ENCODE measurements at places on chromosomes 7 and 10.

GRCh38 chr7:5397736-5398135 is 25.9 kb downstream of the TNRC18 start:
- no peak for DNase-seq

- DNase-seq, result no peak
Observed at GRCh38 chr10:86316990-86317389, 49.6 kb downstream of the GRID1 start.

- peak; percentile 91 for DNase-seq
Observed at GRCh38 chr7:150778738-150779301, 21.3 kb downstream of the TMEM176B start.

GRCh38 chr10:114172216-114172615 is 1.8 kb downstream of the CCDC186 start:
- DNase-seq, result no peak

- DNase-seq, result no peak
Observed at GRCh38 chr7:7931626-7932025, 37.0 kb upstream of the GLCCI1 start.

- no peak for DNase-seq
Observed at GRCh38 chr7:19392246-19392645, 247.0 kb upstream of the FERD3L start.

- DNase-seq, result no peak
Observed at GRCh38 chr7:106045139-106045538, 67.0 kb downstream of the SYPL1 start.

DNA sequence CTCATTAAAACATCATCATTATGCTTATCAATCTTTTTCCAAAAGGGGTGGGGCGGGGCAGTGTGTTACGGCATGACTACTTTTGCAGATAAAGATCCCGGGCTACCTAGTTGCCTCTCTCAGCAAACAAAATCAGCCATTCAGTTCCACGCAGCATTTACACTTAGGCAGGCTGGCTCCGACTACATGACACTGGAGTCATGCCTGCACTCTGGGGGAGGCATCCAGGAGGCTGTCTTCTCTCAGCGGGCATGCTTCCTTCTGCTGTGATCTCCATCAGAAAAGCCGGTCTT is 193.9 kb upstream of the TCF7L2 start:
- no peak for DNase-seq

GRCh38 chr7:73622909-73623797 is 1.2 kb downstream of the MLXIPL start:
- no peak for DNase-seq

DNA sequence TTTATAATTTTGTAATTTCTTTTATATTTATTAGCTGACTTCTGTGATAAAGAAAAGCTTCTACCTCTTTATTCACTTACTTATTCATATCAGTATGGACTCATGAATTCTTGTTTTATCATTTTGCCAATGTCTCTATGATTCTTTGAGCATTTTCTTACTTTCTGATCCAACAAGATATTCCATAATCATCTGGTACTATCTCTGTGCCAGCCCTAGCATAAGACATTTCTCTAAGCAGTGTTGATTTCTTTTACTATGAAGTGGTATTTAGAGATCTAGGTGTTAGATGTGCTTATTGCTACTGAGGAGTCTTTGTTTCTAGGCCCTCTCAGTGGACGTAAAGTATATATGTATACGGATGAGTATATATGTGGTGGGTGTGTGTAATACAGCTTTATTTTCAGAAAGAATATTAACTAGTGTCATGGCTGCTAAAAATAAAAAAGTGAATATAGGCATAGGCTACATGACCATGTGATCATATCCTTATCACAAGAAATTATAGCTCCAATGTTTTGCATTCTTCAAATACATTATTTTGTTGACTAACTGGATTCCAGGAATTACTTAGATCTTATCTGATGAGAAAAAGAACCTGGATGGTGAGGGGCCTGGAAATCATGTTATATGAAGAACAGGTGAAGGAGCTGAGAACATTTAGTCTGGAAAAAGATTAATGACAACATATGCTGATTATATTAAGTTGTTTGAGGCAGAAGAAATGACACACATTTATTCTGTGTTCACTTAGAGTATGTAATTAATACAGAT is 13.1 kb downstream of the PHTF2 start:
- DNase-seq, result no peak

- no peak for DNase-seq
Observed at GRCh38 chr10:46549171-46550075, 7.0 kb downstream of the GPRIN2 start.

DNA sequence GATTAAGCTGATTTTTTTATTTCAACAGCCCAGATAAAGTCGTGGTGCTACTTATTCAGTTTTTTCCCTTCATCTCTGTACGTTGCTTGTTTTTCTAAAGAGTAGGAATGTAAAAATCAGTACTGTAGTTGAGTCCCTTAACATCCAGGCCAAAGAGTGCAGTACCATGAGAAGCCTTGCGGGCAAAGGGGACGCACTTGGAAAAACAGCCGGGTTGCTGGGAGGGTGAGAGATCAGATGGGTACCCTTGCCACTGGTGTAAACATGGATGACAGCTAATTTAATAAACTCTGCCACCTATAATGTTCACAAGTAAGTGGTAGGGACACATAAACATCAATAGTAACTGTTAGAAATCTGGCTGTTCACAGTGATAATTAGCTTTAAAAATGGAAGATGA is 175.9 kb downstream of the POU6F2 start:
- no peak for DNase-seq

DNA sequence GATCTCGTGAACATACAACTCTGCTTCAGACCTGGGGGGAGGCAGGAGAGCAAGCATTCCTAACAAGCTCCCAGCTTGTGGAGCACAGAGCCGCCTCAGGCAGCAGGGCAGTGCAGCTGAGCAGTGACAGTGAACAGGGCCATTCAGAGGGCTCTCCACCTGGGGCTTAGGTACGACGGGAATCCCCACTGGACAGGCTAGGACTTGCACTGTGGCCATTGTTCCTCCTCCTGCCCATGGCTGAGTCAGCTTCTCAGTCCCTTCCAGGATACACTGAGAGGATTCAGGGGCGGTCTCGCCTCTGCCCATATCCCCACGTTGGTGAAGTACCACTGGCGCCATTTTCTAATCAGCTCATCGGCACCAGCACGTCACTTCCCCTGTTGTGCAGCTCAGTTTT is 71.1 kb downstream of the FIGNL1 start:
- no peak for DNase-seq

DNA sequence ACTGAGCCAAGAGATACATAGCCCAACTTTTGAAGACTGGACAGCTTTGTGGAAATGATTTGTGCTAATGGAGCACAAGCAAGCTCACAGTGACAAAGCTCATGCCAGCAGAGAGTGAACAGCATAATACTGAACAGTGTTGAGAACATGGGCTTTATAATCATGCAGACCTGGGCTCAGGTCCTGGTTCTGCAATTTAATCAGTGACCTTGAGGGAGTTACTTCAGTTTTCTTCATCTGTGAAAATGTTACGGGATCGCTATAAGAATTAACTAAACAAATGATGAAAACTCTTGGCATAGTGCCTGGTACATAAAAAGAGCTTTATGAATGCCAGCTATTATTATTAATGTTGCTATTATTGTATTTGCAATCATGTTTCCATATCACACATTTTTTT is 690.5 kb upstream of the LRRN3 start:
- DNase-seq, result no peak

DNA sequence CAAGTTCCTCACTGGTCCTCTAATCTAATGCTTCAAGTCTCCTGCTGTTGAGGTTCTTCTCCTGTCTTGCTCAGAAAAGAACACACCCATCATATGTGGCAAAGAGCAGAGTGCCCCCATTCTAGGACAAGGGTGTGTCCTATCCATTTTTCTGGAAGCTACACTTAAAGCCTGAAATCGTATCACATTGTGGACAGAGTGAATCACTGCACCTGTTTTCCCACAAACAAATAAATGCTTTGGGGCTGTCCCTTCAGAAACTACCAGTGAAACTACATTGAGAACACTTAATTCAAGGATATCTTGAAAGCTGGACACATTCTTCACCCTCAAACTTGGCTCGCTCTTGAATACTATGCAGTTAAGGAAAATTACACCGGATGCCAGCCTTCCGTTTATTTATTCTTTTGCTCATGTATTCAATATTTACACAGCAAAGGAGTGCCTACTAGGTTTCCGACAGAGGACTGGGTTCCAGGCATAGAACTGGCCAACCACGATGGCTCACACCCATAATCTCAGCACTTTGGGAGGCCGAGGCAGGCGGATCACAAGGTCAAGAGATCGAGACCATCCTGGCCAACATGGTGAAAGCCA is 473.0 kb downstream of the GALNT17 start:
- DNase-seq, result no peak

DNA sequence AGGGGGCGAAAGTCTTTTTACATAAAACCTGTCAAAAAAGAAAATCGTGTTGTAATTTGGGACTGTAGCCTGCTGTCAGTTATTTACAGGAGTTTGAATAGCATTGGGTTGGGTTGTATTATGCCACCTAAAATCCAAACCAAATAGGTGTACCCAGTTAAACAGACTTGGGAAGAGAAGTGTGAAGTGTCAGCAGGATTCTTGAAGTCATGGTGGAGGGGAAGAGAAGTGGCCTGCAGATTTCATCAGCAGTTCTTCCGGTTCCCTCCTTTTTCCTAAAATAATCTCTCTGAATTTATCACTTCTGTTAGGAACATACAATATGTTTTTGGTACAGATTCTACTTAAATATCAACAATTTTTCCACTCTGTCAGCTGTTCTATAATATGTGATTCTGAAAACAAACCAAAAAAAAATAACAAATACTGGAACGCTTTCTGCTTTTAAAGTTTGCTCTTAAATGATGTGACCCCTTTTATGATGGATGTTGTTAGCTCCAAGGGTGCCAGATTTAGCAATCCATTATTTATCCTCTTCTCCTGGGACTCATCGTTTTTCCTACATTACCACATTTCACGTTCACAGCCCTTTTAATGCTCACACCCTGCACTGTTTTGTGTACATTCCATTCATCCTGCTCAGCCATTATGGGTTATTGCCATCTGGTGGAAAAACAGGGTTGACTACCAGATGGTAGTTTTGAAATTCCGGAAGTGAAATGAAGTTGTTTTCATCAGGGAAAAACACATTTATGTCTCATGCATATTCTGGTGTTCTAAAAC is 18.7 kb upstream of the ARHGAP12 start:
- DNase-seq, result no peak

DNA sequence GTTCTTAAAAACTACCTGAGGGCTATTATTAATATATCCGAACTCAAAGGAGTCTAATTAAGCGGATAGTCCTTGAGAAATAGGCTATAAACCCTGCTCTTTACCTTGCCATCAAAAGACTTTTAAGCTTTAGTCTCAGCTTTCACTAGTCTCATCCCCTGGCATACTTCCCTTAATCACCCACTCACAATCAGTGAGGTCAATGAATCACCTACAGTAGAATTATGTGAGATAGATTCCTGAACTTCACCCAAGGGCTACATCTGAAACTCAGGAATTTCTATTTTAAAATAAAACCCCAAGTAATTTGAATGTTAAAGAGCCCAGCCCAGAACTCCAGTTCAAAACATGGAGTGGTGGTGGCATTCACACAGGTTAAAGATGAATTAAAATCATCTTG is 108.7 kb downstream of the ETV1 start:
- no peak for DNase-seq

DNA sequence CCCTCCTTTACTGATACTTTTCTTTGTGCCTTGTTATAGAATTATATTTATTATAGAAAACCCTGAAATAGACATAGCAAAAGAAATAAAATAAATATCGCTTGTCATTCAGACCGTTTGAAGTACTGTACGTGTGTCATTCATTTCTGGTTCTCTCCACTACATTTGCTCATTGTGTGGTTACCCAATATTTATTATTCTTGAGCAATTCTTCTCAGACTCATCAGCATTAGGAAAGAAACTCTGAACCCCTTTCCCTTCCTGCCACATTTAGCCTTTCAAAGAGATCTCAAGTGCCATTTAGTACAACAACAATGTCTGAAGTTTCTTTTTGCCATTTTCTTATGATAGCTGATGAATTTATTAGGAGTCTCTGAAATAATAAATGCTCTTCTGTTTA is 154.1 kb downstream of the KIAA1217 start:
- DNase-seq, result no peak

DNA sequence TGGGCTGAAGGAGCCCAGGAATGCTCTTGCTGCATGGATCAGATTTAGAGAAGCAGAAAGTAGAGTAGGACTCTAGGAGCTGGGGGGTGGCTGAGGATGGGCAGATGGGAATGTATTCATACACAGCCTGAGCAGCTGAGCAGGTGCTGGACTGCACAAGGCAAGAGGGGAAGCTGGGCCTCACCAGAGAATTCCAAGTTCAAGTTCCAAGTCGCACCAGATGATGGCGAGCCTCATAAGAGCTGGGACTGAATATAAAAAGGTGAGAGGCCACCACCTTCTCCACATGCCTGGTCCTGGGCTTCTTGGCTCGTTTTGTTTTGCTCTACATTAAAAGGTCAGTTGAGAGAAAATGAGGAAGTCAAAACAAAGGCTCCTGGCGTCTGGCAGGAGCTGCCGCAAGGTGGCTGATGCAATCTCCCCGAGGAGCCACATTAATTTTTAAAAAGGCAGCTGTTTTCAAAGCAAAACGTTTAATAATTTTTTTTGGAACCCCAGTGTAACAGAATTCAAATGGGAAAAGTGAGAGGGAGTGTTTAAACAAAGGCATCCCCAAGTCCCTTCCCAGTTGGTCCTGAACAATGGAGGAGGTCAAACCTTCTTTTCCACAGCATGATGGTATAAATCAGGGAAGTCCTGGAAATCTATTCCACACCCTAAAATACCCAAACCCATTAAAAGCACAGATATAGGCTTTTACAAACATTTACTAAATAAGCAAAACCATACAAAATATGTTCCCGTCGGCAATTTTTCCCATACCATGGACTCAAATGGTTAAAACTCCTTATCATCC is 9.5 kb downstream of the CYREN start:
- DNase-seq, result no peak

DNA sequence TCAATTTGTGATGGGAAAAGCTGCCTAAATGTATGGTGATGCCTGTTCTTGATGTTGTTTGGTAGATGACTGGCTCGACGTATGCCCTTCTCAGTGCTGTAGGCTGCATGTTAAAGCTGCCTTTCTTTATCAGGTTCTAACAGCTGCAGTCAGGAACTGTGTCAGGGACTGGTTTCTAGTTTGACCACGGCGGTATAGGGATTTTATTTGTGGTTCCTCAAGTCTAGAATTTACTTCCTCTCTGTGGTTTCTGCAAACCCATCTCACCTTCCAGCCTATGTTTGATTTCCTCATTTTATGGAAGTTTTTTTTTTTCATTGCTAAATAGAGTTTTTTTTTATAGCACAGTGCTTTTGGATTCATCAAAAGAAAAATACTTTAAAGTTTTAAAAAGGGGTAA is 26.5 kb downstream of the LMTK2 start:
- peak; percentile 75 for DNase-seq

DNA sequence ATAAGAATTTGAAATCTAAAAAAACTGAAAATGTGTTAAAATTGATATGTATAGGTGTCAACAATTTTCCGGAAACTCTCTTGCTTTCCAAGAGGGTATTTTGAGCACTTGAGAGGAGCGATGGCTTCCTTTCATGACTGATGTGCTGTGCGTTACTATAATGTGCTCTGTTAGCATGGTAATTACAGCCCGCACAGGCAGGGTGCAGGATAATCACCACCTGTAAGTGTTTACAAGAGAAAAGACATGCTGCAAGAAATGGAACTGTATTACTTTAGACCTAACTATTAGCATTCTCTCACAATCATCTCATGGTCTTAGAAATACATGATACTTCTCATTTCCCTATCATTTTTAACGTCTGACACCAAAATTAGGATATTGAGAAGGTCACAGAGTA is 92.4 kb upstream of the ADARB2 start:
- DNase-seq, result no peak

- DNase-seq, result no peak
Observed at GRCh38 chr7:139992353-139993044, 70.3 kb downstream of the PARP12 start.
